ENCODE measurements at places on chromosomes 6 and 20.

DNA sequence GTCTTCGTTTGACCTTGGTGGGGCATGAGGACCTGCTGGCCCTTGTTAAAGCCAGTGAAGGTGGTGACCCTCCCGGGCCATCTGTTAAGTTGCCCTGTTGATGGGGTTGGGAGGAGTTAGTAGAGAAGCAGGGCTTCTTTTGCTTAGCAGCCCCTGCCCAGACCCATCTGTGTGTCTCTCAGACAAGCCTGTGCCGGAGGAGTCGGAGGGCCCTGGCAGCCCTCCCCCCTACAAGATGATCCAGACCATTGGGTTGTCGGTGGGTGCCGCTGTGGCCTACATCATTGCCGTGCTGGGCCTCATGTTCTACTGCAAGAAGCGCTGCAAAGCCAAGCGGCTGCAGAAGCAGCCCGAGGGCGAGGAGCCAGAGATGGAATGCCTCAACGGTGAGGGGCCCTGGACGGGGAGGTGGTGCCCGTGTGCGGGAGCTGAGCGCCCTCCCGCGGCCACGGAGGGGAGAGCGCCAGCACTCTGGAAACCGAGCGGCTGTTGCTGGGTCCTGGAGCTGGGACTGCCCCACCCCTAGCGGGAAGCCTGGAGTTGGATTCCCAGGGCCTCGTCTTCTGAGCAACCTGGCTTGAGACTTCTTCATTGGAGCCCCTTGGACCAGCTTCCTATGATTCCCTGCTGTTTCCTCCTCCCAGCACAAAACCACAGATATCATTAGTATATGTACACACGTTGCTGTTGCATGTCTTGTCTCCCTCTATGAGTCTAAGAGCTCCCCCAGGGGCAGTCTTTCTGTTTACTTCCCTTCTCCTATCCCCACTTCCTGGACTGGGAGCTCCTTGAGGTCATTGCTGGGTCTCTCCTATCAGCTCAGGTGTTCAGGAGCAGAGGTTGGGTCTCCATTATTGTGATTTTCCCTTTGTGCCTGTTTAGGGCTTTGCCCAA, 27.6 kb upstream of the SRF start:
- peak; percentile 89 for DNase-seq

DNA sequence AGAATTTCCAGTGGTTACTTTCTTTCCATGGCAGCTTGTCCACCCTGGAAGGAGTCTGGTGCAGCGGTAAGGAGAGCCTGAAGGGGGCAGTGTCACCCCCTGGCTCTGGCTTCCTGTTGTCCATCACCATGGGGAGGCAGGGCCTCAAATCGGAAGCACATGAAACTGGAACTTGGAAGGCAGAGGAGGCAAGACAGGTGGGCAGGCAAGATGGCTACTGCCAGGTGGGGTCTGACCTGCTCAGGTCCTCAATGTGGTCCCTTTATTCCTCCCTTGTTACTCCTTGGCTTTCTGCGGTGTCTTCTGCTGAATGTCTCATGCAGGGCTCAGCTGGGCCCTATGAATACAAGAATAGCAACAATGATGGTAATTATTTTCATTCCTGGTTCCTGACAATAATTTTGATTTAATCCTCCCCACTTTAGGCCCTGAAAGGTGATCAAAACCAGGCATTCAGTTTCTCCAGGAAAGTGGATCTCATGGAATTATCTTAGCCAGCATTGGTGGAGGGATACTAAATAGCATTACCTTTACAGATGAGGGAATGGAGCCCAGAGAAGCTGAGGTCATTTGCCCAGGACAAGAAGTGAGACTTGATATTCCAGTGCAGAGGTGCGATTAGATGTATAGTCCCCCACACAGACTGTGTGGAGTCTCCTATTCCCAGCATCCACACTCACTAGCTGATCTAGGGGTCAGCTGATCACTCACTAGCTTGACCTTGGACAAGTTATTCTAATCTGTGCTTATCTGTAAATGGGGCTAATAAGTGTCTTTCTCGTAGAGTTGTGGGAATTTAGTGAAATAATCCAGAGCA, 17.6 kb upstream of the SNAI1 start:
- peak; percentile 58 for DNase-seq

GRCh38 chr6:8074213-8074612, 10.0 kb upstream of the BLOC1S5 start:
- DNase-seq = no peak

DNA sequence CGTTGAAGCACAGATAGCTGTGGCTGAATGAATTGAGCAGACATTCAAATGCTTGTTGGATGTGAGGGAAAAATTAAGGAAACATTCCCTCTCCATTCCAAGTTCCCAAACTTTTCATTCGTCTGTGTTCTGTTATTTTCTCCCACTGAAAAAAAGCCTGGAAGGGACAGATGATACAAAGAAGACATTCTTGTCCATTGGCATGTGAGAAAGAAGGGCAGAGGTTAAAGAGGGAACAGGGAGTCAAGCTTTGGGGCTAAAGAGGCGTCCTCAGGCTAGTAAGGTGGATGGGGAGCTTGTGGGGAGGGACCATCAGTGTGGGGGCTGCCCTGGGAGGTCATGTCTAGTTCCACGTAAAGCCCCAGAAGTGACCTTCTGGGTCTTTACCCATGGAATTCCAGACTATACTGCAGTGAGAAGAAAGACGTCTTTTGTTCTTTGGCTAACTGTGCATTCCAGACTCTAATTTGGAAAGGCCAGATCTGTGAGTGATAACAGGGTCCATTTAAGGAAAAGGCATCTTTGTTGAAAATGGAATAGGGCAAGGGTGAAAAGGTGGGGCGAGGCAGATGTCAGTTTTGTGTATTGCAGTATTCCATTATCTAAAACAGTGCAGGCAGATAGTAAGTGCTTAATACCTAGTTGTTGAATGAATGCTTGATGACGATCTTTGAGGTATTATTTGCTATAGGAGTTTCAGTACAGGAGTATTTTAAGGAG, 117.5 kb downstream of the SOX4 start:
- DNase-seq = no peak

GRCh38 chr6:22970004-22970403, 400.6 kb downstream of the HDGFL1 start:
- DNase-seq = no peak

DNA sequence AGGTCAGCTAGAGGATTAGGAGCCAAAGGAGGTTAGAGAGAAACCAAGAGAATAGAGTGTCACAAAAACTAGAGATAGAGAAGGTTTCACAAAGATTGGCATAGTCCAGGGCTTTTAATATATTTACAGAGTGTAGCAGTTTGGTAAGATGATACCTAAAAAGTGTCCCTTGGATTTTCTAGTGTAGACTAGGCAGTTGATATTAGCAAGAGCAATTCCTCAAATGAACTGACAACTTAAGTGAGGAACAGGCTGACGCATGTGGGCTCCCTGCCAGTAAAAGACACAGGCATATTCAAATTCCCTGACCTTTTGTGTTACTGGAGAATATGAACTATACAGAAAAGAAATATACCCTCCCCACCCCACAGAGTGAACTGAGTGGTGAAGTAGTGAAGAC, 40.1 kb downstream of the VTA1 start:
- no peak for DNase-seq

- no peak for DNase-seq
These were observed 658.8 kb upstream of the CHD6 start for GRCh38 chr20:42276718-42277602.

- DNase-seq = no peak
These were observed 891 bp downstream of the RIPPLY2 start for GRCh38 chr6:83854001-83854501.

DNA sequence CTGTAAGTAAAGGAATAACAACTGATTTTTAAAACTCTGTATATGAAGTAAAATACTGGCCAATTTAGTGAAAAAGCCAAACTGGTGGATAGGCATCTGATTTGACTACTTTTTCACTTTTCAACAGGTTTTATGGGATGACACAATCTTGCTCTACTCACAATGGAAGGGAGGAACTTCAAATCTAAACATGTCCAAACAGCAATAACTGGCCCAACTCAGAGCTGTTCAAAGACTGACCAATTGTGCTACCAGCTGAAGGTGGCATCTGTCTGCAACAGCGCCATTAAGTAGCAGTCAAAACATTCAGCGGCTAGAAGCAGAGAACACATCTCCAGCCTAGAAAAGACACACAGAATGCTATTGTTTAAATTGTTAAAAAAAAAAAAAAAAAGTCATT, 44.6 kb downstream of the SESN1 start:
- DNase-seq = no peak
